Neural progenitor cell (in vitro differentiated cells): ENCODE measurements at places on chromosomes 2 and 18. TPM values are rescaled to one million over a fixed set of nuclear protein-coding genes. Genes with fewer than 3 reads are reported as not detected.

DNA sequence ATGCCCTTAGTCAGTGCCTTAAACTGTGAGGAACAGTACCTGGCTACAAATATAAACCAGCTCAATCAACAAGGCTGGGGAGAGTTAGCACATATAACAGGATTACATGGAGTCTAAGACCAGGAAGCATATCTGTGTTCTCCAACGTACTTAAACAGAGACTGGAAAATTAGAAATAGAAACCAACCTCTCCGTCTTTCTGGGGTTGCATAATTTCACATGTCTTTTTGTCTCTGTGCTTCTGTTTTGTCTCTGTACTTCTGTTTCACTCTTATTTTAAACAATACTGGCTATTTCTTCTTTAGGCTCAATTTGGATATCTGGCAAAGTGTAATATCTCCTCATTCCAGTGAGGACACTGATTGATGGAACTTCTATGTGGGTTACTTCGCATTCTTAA lies 749.0 kb upstream of the ZEB2 start:
- no peak for DNase-seq
- no peaks in the 10 kb centered on the region for H3K36me3 ChIP-seq
- no peaks in the 10 kb centered on the region for H3K4me1 ChIP-seq
- no peaks in the 10 kb centered on the region for H3K27me3 ChIP-seq
- H3K27ac ChIP-seq: no peak overlapping the region

DNA sequence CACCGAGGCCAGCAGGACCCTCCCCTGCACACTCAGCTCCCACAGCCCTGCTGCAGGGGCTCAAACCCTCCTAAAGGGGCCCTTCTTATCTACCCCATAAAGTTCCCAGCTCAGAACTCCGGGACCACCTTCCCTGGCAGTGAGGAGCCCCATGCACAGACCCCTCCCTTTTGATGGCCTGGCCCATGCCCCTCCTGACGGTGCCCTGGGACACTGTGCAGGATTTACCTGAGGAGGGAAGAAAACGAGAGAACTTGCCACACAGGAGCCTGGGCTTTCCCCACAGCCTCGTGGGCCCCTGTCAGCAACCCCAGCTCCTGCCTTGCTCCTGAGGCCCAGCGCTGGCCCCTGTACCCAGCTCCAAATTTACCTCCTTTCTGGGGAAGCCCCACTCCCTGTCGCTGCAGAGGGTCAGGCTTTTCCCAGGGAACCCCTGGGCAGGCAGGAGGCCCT lies 206.3 kb upstream of the SALL3 start:
- no peak for DNase-seq
- H3K36me3 ChIP-seq: no peaks in the 10 kb centered on the region
- no peak overlapping the region for H3K4me3 ChIP-seq

- H3K27ac ChIP-seq: no peak overlapping the region
- H3K4me1 ChIP-seq: peaks cover under 1% of the 10 kb centered on the region
- no peak overlapping the region for H3K4me3 ChIP-seq
- H3K27me3 ChIP-seq: no peaks in the 10 kb centered on the region
- H3K36me3 ChIP-seq: no peaks in the 10 kb centered on the region
- no peak for DNase-seq
Measured at GRCh38 chr2:25243995-25244394, 75.6 kb upstream of the POMC start.

- H3K4me1 ChIP-seq: peaks cover 6% of the 10 kb centered on the region
- no peak overlapping the region for H3K27ac ChIP-seq
- DNase-seq: no peak
- H3K27me3 ChIP-seq: no peaks in the 10 kb centered on the region
Measured at GRCh38 chr2:9419541-9419940, 3.8 kb downstream of the ITGB1BP1 start.

GRCh38 chr2:67041051-67041450 lies 356.1 kb upstream of the ETAA1 start:
- no peak overlapping the region for H3K27ac ChIP-seq
- H3K4me1 ChIP-seq: peaks cover 9% of the 10 kb centered on the region
- H3K4me3 ChIP-seq: no peak overlapping the region
- no peaks in the 10 kb centered on the region for H3K27me3 ChIP-seq

GRCh38 chr18:59056706-59057492 lies 82.8 kb upstream of the SEC11C start:
- no peak overlapping the region for H3K4me3 ChIP-seq
- H3K36me3 ChIP-seq: no peaks in the 10 kb centered on the region
- no peaks in the 10 kb centered on the region for H3K4me1 ChIP-seq
- H3K27ac ChIP-seq: no peak overlapping the region

ACTG2 gene
- 0.19 and 0.32 TPM in 2 replicates for total RNA-seq

GPR39 gene
- 0.28 and 1.4 TPM in 2 replicates for total RNA-seq

LCT gene
- 0.03 TPM in 1 of 2 replicates, not detected in the other for total RNA-seq

NEU4 gene
- total RNA-seq: 1.2 TPM in 1 of 2 replicates, not detected in the other

CPSF3 gene
- 129 and 199 TPM in 2 replicates for total RNA-seq
